ENCODE measurements at places on chromosomes 4 and X.

DNA sequence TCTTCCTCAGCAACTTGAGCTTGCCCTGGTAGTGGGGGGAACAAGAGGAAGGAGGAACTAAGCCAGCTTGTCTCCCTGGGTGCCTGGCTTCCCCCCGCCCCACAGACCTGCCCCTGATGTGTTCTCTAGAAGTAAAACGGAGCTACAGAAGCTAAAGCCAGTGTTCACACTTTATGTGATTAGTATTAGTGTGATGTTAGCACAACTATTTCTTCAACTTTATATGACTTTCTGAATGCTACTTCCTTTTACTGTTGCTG, 10.7 kb downstream of the RGS12 start:
- no peak for DNase-seq

- DNase-seq = no peak
Measured at GRCh38 chrX:41308884-41309647, 24.9 kb upstream of the DDX3X start.

DNA sequence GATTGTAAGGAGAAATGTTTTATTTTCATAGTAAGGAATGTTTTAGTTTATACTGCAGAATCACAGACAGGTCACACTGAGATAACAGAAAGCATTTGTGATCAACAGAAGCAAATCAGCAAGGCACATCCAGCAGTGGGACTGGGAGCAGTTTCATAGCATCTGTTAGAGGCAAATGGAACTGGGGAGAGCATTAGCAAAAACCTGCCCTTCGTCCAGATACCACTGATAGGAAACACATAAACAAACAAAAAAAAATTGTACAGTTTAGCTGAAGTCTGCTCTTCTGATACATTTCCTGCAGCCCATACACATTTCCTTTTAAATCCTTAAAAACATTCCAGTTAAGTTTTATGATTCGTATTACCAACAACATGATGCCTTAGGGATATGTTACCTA, 374.3 kb downstream of the PCDH7 start:
- DNase-seq = no peak

GRCh38 chr4:121484633-121485032, 103.8 kb upstream of the QRFPR start:
- DNase-seq = peak; percentile 8

Measured in HS-5 (cell line).